ENCODE measurements at places on chromosomes 2 and 18. TPM values are rescaled to one million over a fixed set of nuclear protein-coding genes. Genes with fewer than 3 reads are reported as not detected.
A peak's percentile ranks its signal among the peaks of the same experiment; 100 is the strongest.

DNA sequence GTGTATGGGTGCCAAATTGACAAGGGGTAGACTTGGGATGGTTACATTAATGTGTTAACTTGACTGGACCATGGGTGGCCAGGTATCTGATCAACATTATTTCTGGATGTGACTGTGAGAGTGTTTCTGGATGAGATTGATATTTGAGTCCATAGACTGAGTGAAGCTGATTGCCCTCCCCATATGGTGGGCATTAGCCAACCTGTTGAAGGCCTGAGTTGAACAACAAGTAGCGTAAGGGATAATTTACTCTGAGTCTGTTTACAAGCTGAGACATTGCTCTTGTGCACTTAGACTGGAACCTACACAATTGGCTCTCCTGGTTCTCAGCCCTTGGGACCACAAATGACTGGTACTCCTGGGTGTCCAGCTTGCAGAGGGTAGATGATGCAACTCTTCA, 240.1 kb downstream of the ASXL3 start:
- DNase-seq, result no peak

DNA sequence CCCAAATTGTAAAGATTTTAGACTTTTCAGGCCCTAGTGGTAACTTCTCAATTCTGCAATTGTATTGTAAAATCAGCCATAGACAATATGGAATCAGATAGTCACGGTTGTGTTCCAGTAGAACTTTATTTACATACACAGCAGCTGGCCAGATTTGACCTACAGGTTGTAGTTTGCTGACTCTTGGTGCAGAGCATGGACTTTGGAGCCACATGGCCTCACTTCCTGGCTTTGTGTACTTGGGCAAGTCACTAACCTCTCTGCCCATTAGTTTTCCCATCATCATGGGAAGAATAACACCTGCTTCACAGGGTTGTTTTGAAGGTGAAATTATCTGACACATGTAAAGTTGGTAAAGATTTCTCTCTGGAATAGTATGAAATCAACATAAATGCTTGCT, 147.6 kb downstream of the TMEM200C start:
- DNase-seq, result no peak

DNA sequence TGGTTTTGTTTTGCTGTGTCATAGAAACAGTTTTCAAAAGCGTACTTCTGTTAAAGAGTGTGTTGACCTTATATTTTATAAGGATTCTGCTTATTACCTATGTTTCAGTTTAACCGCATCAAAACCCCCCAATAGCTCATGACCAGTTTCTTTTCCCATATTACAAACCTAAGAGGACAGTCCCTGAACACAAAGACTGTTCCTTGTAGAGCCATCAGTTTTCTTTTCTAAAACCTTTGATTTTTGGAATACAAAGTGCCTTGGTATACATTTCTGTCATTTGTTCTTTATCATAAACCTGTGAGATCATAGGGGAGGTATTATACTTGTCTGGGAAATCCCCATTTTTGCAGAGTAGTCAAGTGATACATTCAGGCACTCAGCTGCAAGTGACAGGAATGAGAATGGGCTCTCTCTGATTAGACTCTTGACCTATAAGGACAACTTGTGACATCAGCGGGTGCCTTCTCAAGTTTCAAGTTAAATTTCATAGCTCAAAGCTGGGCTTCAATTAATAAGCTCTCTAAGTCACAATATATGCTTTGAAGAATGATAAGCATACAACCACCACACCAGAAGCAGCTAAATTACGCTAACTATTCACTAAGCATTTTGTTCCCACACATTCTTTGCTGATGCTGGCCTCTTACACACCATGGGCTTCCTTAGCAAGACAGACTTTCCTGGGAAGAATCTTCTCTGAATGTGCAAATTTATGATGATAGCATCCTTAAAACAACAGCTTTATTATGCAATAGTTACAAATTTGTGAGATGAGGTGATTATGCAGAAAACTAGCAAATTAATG, 97.5 kb upstream of the CD302 start:
- no peak for DNase-seq

DNA sequence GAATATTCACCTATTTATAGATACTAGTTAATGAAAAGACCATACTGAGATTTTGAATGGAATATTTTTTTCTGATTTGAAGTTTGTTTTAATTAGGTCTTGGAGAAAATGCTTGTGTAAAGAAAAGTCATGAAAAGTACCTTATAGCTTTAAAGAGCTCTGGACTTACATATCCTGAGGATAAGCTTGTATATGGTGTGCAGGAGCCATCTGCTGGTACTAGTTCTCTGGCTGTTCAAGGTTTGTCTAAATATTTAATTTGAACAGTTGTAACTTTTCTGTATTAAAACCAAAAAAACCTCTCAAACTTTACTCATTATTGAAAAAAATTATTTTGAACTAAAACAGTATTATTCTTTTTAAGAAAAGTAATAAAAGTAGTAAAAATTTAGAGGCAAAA, 50.1 kb downstream of the UBR3 start:
- DNase-seq, result no peak

DNA sequence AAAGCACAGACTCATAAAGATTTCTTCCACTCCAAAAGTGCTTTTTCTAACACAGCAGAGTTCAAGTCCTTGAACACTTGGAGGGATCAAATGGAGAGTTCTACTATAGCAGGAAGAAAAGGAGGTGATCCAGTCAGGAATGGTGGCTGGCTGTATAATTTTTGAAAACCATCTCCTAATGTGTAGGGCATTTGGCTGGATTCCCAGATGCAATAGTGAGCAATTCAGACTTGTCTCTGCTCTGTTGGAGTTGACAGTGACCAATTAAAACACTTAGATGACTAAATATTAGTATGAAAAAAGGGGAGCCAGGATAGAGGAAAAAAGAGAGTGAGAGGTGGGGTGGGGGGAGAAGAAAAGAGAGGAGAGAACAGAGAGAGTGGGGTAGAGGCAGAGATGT, 5.3 kb upstream of the G6PC2 start:
- no peak for DNase-seq

DNA sequence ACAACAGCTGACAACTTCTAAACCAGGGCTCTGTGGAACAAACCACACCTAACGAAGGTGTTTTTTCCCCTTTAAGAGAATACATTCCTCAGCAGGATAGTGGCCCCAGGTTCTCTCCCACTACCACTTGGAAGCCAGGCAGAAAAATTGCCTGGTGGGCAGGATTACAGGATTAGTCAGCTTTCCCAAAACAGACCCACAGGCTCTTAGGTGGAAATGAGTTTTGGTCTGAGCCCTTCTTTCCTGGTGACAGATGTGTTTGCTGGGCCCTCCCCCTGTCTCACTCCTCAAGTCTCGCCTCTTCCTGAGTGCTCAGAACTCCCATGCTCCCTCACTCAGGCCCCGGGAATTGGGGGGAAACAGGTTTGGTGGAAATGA, 139.4 kb upstream of the HAAO start:
- DNase-seq, result no peak

- no peak for DNase-seq
Measured at GRCh38 chr2:56198936-56199335, 15.1 kb downstream of the CCDC85A start.

- no peak for DNase-seq
Measured at GRCh38 chr2:111912547-111912946, 14.1 kb downstream of the MERTK start.

GRCh38 chr2:173874894-173875237, 90.3 kb downstream of the SP3 start:
- DNase-seq, result no peak

DNA sequence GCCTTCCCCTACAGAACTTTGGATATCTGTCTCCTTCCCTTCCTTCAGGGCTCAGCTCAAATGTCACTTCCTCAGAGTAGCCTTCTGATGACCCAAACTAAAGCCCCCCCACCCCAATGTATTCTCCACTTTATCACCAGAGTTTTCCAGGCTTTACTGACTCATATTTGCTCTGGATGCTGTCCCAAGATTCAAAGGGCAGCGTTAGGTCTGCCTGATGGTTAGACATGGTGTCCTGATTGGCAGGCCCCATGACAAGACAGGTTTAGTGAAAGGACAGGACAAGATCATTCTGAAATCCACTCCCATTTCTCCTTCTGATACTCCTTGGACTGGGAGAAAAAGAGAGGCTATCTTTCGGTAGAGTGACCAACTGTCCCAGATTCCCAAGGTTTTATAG, 22.6 kb upstream of the RPIA start:
- no peak for DNase-seq

DNA sequence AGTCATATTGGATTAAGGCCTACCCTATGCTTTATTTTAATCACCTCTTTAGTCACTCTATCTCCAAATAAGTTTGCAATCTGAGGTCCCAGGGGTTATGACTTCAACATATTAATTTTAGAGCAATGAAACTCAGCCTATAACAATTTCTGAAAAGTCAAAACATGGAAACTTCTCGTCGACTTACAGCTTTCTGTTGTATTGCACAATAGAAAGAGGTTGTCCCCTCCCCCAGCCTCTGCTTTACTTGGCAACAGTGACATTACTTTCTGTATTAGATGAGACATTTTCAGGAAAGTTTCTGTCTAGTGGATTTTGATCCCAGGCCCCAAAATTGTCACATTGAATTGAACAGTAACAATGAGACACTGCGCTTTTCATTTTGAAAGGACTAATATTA, 326.4 kb downstream of the THSD7B start:
- DNase-seq, result no peak

DNA sequence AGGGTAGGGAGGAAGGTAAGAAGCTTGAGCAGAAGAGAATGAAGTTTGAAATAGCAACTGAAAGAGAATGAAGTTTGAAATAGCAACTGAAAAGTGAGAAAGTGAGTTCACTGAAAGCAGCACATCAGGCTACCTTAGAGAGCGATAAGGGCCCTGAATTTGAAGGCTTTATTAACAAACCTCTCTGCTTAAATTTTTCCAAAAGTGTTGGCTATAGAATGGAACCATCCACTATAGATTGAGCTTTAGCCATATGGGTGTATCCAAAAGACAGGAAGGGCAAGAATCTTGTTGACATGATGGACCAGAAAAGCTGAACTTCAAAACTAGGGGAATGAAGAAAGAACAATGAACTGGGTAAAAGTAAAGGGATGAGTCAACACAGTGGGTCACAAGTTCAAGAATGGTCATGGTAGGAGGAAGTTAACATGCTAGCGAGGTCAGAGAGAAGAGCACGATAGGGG, 122.5 kb downstream of the ASXL3 start:
- DNase-seq, result no peak

- DNase-seq, result no peak
Measured at GRCh38 chr2:203880557-203881125, 13.1 kb downstream of the CTLA4 start.

DNA sequence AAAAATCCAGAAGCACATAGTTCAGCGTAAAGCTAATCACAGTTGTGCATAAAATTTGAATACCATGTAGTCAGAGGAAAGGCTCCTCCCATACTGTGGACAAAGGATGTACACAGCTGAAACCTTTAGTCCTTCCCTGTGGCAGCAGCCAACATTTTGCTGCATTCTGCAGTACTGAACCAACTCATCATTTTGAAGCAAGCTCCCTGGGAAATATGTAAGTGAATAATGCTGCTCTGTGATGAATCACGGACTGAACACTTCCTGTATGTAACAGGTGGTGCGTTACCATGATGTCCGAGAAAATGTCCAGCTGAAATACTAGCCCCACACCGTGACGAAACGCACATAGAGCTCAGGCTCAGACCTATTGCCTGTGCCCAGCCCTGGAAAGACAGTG, 421.1 kb upstream of the RAB12 start:
- no peak for DNase-seq

GRCh38 chr2:102141970-102142828, at the start of gene IL1R1:
Gene IL1R1 (plus strand): TSS chr2:102142746. CDS start chr2:102157725, 14,979 bp downstream.
- DNase-seq, result peak; percentile 89

DNA sequence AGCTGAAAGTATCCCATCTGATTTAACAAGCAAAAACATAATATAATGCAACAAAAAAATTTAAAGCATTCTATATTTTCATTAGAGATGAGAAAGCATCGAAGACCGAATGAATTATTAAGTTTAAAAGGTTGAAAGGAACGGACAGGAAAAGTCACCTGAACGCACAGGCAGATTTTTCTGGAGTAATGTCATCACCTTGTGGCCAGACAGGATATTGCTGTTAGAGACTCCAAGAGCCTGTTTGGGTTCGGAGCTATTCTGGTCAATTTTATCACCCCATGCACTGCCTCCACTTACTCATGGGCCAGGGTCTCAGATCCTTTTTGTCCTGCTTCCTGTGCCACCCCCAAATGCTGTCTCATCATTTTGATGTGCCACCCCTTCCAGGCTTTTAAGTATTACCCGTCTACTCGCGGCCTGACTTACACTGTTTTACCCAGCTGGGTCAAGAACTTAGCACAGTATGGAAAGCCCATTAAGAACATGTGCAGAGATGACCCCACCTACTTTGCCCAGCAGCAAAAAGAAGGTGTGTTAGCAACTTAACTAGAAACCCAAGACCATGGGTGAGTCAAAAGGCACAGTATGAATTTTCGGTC, 27.3 kb downstream of the GKN2 start:
- DNase-seq, result no peak

GRCh38 chr2:199627417-199627816, 169.7 kb upstream of the SATB2 start:
- no peak for DNase-seq

- DNase-seq, result no peak
Measured at GRCh38 chr2:178819147-178819875, 12.1 kb upstream of the TTN start.

DNA sequence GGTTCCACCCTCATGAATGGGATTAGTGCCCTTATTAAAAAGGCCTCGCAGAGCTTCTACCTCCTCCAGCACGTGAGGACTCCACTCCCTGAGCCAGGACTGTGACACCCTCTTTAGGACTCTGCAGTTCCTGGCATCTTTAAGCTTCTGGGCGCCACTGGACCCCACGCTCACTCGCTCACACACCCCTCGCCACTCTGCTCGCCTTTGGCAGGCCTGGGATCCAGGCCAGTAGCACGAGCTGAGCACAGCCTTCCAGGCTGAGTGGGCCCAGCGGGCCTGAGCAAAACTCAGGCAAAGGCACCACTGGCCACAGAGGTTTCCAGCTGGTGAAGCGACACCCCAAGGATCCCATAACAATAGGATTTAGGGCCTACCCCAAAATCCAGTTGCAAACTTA, 107.9 kb upstream of the GPC1 start:
- no peak for DNase-seq

DNA sequence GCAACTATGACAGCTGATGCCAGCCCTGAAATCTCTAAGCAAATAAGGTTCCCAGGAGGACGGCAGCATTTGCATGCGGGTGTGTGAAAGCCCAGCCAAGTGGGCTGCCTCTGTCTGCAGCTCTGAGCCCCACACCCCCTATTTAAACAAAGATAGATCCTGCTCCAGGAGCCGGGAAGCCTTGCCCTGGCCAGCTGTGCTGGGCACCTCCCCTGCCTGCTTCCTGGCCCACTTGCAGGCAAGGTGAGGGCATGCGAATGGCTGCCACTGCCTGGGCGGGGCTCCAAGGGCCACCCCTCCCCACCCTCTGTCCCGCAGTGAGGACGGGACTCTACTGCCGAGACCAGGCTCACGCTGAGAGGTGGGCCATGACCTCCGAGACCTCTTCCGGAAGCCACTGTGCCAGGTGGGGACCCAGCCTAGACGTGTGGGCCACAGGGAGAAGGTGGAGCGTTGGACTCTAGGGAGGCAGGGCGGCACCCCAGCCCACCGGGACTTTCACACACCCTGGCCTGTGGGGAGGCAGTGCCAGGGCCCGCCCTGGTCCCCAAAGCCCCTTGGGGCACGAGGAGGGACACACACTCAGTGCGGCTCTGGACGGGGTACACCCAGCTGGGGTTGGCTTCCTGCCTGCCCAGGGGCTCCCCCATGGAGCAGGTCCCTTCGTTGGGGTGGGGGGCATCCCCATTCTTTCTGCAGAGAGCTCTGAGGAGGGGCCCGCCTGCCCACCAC, at the start of gene ANO7:
Gene ANO7 (plus strand): TSS at position 317 of the 732 bp plus-strand sequence. CDS start 1,387 bp downstream, outside the sequence.
- DNase-seq, result peak; percentile 45

SERPINB11 gene
- 0.77 TPM for total RNA-seq

REEP1 gene
- 6.9 TPM for total RNA-seq

SCG2 gene
- 0.71 TPM for total RNA-seq

MOGAT1 gene
- 3.2 TPM for total RNA-seq

GNAL gene
- 5.6 TPM for total RNA-seq

PDE11A gene
- 0.27 TPM for total RNA-seq

RAD51AP2 gene
- not detected for total RNA-seq
